ENCODE measurements at places on chromosomes 1 and 21. TPM values are rescaled to one million over a fixed set of nuclear protein-coding genes. Genes with fewer than 3 reads are reported as not detected.

DNA sequence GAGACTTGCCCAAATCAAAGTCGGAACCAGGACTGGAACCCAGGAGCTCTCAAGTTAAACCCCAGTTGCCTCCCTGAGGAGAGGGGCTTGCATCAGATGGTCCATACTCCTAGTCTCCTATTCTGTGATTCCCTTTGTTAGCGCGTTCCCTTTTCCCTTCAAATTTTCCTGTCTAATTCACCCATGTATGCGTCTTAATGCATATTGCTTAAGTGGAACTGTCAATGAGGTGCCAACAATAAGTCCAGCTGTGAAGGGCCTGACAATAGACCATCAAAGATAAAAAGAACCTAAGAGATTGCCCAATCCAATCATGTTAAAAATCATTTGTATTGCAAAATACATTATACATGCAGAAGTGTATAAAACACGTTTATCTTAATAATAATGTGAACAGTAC is 634 bp upstream of the SPATA6 start:
- DNase-seq = peak; percentile 17

GRCh38 chr1:184078564-184079249 is 27.2 kb downstream of the TSEN15 start:
- no peak for DNase-seq

DNA sequence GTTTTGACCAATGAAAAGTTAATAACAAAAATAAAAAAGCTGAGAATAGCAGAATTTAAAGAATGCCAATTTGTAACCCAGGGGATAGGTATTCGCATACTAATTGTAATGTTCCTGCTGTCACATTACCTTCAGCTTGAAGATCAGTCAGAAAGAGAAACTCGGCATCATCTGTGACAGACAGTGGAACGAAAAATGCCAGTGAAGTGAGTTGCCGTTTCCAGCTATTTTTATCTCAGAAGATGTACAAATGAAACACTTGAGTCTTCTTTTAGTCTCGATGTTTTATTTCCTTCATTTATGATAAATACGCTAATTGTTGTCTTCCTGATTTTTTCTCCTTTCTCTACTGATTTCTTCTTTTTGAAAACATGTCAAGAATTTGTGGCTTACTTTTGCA is 26.1 kb downstream of the RGS21 start:
- no peak for DNase-seq

DNA sequence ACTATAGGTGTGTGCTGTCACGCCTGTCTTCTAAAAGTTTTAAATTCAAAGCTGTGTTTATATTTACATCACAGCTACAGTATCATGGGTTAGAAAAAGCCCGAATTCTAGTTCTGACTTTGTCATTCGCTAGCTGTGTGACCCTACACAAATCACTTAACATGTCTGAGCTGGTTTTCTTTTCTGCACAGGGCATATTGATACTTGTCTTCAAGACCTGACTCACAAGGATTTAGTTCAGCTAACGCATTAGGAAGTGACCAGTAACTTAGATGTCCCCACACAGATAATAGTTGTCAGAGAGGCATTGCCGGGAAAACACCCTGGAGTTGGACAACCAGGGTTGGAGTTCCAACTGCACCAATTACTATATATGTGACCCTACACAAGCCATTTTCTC is 25.9 kb downstream of the GIPC2 start:
- no peak for DNase-seq

GRCh38 chr1:39758556-39759435 is 12.4 kb downstream of the OXCT2 start:
- DNase-seq = no peak

Gene CYP4B1
- not detected for polyA plus RNA-seq
